ENCODE measurements at places on chromosomes 5 and 9. TPM values are rescaled to one million over a fixed set of nuclear protein-coding genes. Genes with fewer than 3 reads are reported as not detected.

DNA sequence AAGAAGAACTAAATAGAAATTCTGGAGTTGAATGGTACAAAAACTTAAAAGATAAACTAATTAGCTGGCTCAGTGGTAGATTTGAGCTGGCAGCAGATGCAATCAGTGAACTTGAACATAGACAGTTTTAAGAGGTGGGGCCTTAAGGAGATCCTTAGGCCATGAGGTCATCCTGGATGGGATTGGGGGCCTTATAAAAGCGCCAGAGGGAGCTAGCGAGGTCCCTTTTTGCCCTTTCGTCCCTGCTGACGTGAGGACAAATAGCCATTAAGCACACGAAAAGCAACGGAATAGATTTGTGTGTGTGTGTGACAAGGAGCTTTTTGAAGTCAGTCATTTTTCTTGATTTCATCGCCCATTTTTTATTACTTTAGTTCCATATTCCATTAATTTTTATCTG lies 83.3 kb downstream of the ZNF354C start:
- no peak for DNase-seq

DNA sequence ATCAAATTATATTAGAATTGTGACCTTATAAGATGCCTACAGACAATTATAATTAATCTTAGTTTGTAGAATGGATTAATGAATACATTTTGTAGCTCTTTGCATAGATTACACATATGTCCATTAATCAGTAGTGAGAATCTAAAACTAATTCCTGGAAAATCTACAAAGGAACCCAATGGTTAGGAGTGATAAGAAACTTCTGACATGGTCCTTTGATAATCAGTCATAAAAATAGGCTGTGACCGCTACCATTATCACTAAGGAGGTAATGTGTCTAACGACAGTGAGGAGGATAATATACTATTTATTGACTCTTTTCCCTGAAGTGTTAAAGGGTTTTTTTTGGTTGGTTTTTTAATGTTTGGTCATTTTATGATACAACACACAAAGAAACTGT lies 46.6 kb downstream of the BNC2 start:
- no peak for DNase-seq

DNA sequence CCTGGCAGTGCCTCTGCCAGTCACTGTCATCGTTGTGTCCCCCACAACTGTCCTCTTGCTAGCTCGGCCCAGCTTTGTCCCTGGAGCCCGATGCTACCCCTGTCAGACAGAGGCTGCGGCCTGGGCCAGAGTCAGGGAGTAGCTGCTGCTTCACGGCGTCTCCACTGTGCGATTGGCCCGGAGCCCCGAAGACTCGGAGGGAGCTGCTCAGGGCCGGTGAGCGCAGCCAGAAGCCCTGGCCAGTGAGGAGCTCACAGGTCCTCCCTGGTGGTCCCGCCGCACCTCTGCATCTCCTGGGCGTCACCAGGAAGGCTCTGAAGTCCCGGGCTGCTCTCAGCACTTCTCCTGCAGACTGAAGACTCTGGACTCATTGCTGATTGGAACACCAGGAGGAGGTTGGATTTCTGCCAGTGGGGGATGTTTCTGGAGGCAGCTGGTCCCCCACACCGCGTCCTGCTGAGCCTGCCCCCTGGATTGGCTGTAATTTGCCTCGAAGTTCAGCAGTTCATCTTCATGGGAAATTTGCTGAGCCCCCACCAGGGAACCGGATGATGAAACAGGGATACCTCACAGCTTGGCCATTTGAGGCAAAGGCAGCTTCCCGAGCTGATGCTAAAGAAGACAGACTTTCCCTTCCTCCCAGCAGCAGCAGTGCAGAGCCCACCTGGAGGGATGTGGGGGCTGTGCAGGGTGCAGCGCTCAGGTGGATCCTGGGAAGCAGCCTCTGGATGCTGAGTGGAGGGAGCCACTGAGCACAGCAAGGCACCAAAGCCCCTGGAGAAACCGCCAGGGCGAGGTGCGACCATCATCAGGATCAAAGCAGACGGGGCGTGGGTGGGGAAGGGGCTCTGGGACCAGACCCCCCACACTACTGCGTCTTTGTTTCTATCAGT lies 45.6 kb downstream of the USP20 start:
- no peak for DNase-seq

DNA sequence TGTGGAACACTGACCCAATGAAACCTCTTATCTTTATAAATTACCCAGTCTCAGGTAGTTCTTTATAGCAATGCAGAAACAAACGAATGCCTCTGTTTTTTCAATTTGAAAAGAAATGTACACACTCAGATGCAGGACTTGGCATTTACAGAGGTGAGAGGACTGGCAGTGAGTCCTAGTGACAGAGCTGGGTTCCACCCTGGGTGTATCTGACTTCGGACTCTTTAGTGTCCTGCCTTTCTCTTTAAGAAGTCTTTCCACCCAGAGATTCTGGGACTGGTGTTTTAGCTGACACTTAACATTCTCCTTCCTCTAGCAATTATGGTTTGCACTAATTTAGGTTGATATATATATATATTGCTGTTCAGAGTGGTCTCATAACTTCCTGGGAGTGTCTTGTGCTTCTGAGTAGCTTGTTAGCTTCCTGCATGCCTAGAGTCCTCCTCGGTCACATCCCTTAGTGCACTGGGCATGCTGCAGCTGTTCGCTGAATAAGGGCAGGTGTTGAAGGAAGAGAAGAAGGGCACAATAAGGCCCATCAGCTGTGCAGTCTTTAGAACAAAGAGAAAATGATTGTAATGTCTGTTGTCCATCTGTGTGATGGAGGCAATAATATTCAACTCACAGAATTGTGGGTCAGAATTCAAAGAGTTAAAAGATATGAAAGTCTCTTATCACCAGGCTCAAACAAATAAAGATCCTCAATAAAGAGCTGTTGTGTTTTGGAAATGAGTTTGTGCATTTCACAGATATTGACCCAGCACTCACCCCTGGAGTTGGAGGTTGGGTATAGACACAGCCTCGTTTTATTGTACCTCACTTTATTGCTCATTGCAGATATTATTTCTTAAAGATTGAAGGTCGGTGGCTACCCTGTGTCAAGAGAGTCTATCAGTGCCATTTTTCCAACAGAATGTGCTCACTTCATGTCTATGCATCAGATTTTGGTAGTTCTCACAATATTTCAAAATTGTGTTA lies 187.1 kb downstream of the TRIM32 start:
- no peak for DNase-seq

DNA sequence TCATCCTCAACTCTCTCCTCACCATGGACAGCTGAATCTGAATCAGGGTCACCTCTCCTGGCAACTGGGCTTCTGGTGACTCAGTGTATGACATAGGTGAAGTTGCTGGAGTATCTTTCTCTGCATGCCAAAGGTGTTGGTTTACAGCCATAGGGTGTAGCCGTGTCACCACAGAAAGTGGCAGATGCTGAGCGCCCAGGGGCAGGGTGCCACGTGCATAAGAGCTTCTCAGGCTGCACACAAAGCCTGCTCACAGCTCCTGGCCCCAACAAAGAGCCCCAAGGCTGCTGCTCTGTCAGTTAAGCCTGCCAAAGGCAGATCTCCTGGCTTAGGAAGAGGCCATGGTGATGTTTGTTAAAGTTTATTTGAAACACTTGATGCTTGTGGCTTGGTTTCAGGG lies 297.7 kb upstream of the WWC1 start:
- no peak for DNase-seq

- DNase-seq = no peak
Measured at GRCh38 chr5:178420354-178420781, 169.8 kb downstream of the COL23A1 start.

DNA sequence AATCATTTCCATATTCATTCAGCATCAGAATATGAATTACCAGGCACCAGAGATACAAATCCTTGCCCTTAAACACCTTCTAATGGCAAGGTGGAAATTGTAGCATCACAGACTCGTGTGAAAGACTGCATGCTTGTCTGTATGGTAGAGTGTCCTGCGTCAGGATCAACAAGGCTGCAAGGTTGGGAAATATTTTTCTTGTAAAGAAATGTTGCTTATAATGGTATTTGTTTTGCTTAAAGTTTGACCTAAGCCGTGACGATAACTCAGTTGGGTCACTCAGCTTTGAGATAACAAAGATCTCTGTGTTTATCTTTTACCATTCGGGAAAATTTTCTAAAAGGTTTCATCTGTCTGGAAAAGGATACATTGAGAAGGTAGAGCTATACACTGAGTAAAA lies 87.6 kb downstream of the BASP1 start:
- DNase-seq = no peak

- DNase-seq = peak; percentile 30
Measured at GRCh38 chr5:113199122-113199905, 222.7 kb downstream of the DCP2 start.

- no peak for DNase-seq
Measured at GRCh38 chr5:167570431-167570830, 721.0 kb upstream of the WWC1 start.

DNA sequence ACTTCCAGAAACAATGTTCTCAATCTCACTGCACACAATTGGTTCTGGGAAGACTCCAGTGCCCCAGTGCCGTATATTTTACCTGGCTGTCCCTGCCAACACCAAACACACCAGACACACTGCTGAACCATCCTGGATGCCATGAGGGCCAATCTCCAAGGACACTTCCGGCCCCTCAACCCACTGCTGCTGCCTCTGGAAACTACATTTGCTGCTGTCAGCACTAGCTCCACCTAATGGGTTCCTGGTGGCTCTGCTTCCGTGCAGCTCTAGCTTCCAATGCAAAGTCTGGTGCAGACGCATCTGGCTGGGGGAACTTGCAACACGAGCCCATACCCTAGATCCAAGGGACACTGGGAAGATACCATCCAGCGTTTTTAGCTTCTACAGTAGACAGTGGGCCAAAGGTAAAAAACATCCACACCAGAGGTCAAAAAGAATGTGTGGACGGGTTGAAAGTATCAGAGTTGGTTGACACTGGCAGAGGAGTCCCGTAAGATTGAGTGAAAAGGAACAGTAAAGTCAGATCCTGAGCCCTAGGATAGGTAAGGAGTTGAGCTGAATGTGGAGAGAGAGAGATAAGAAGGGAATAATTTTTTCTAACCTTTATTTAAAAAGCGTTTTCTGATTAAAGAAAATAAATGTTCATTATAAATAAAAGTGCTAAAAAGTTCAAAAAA lies 99.7 kb upstream of the KIF2A start:
- DNase-seq = no peak

DNA sequence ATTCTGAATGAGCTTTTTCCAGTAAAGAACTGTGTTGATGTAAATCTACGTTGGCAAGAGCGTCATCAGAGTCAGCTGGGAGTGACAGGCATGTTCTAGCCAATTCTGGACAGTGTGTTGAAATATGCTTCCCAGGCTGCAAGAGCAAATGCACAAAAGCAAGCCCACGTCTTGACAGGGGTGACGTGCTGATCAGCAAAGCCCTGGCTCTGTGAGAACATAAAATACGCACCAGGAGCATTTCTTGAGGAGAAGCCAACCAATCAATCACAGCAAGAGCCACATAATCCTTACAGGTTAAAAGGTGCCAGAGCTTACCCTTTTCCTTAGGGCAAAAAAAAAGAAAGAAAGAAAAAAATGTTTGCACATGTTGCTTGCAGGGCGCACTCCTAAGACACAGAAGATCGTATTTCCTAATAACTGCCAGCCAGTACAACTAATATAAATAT lies 148.1 kb downstream of the PDE4D start:
- DNase-seq = no peak

- no peak for DNase-seq
Measured at GRCh38 chr5:98085593-98085992, 687.9 kb upstream of the RGMB start.

DNA sequence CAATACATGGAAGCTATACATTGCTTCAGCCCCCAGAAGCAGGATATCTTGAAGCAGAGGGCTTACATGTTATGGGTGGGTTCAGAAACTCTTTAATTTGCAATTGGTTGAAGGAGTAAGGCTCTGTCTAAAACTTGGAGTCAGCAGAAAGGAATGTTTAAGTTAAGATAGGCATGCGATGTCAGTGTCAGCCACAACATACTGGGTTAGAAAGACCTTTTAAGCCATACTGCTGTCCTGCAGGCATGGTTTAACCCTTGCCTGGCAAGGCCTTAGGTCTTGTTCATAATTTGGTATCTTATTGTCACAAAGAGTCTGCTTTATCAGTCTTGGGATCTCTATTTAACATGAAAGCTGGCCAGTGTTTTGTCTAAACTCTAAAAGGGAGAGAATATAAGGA lies 1619.6 kb upstream of the WWC1 start:
- no peak for DNase-seq

GRCh38 chr5:145887976-145888574 lies 15.3 kb upstream of the GRXCR2 start:
- no peak for DNase-seq

DNA sequence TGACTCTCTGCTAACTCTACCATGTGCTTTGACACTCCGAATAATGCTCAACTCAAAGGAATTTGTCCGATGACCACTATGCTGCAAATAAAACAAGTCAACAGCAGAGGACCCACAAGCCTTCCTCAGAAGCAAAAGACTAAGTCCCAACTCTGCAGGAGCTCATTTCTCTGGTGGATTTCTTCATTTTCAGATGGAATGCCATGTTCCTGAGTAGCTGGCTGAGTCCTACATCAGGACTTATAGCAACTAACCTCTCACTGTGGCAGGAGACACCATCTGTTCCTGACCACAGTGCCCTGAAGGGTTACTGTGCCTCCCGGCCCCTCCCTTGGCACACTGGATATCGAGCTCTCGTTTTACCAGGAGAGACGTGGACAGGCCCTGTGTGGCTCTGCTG lies 20.8 kb downstream of the LHFPL2 start:
- DNase-seq = no peak

- DNase-seq = no peak
Measured at GRCh38 chr9:93651521-93651950, 75.2 kb downstream of the PHF2 start.

- DNase-seq = no peak
Measured at GRCh38 chr5:59923465-59923864, 29.9 kb upstream of the PDE4D start.

Gene CSF1R
- 35.4 TPM for total RNA-seq

Gene PDE6A
- total RNA-seq = not detected

Gene ARPC5L
- 25.3 TPM for total RNA-seq

Gene RASGRF2
- 32.9 TPM for total RNA-seq

Gene LPAR1
- total RNA-seq = 187 TPM

Gene MLANA
- not detected for total RNA-seq

Gene RLN2
- total RNA-seq = not detected

Gene NUTM2F
- not detected for total RNA-seq

Gene GABBR2
- not detected for total RNA-seq

All from tibial nerve (tissue), 4 donors.